ENCODE measurements at places on chromosomes 16 and 17.

- DNase-seq = no peak
Observed at GRCh38 chr16:66273644-66274334, 92.7 kb upstream of the CDH5 start.

DNA sequence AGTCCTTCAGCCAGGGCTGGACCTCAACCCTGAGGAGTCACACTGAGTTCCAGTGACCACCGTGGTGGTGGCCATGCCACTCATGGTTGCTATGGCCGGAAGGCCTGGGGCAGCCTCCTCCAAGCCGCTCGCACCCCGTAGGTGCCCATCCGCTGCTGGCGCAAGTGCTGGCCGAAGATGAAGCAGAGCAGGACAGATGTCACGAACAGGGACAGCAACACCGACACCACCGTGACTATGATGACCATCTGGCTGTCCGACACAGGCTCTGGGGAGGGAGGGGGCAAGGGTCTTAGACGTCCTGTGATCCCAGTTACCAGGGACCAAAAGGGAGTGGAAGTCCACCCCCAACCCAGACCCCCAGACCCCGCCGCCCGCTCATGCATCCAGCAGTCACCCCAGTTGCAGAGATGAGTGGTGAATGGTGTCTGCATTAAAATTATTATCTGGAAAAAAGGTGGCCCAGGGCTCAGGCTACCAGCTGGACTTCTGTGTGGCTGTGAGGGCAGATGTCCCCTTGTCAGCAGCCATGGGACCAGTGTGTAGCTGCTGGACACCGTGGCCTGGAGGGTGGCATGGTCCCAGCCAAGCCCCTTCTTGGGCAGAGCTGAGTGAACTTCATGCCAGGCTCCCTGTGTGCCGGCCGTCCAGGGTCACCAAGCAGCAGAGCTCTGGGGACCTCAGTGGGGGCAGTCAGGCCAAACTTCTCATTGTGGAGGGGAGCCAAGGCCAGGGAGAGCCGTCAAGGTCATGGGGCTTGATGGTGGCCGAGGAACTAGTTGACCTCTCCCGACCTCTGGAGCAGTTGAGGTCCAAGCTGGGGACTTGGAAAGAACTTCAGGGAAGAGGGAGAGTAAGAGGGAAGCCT lies 4.7 kb downstream of the PRR29 start:
- DNase-seq = no peak

- DNase-seq = no peak
Observed at GRCh38 chr16:87996962-87997880, 46.0 kb downstream of the BANP start.

- no peak for DNase-seq
Observed at GRCh38 chr17:27544350-27545131, 86.4 kb upstream of the LGALS9 start.

GRCh38 chr16:14300705-14301168 lies 229.6 kb downstream of the MRTFB start:
- peak; percentile 68 for DNase-seq

DNA sequence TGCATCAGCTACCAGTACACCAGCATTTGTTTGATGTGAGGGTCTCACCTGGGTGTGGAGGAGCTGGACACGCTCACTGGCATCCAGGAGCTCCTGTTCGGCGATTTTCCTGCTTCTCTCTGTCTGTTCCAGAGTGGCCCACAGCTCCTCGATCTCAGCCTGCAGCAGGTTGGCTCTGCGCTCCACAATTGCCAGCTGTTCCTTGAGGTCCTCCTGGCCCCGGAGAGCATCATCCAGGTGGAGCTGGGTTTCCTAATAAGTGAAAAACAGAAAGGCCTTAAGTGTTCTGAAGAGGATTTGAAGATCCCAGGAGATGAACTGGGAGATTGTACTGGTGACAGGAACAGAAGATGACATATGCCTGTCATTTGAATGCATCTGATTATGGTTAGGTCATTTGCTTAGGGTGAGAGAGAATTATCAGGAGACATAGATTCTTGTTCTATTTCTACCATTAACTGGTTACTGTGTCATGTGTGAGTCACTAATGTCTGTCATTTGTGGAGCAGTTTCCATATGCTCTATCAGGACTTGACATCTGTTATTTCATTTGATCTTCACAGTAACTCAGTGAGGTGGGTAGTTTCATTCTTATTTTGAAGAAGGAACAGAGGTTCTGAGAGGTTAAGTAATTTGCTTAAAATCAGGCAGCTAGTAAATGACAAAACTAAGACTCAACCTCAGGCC lies 21.5 kb upstream of the MYH13 start:
- DNase-seq = no peak
